Cortex of kidney (tissue), 1 donor: ENCODE measurements at places on chromosomes 5 and 9.

GRCh38 chr5:66142417-66142816 lies 1.7 kb upstream of the SREK1 start:
- no peak for DNase-seq

- DNase-seq, result no peak
Observed at GRCh38 chr5:4941957-4942830, 197.9 kb upstream of the ADAMTS16 start.

GRCh38 chr9:129682381-129682780 lies 16.9 kb downstream of the PRRX2 start:
- no peak for DNase-seq

- DNase-seq, result no peak
Observed at GRCh38 chr5:134097211-134097749, 17.2 kb upstream of the TCF7 start.

DNA sequence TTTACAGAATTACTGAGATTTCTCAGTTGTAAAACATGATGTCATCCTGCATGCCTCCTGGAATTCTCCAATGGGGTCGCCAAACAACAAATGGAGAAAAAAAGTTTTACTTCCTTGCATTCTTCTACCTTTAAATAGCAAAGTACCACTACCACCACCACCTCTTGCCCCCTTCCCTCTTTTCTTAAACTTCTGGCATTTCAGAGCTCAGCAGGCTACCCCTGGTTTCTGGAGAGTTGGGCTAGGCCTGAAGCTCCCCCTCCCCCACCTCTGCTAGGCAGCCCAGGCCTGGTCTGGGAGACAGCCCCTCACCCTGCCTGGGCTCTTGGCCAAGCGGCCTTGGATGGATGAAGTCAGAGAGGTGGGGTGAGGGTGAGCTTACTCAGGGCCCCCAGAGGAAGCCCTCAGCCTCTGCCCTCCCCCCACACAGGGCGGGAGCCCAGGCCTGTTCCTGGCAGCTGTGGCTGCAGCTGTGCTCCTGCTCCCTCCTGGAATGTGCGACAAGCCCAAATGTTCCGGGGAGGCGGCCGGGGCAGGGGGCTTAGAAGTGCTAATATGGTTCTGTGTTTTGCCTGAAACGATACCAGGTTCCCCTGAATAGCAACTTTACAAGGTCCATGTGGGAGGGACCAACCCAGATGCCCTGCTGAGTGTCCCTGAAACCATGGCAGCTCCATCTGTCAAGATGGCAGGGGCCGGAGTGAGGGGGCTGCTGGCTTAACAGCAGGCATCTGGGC lies 6.0 kb upstream of the CCIN start:
- DNase-seq, result no peak

- DNase-seq, result no peak
Observed at GRCh38 chr5:177077335-177077734, 9.4 kb upstream of the FGFR4 start.

DNA sequence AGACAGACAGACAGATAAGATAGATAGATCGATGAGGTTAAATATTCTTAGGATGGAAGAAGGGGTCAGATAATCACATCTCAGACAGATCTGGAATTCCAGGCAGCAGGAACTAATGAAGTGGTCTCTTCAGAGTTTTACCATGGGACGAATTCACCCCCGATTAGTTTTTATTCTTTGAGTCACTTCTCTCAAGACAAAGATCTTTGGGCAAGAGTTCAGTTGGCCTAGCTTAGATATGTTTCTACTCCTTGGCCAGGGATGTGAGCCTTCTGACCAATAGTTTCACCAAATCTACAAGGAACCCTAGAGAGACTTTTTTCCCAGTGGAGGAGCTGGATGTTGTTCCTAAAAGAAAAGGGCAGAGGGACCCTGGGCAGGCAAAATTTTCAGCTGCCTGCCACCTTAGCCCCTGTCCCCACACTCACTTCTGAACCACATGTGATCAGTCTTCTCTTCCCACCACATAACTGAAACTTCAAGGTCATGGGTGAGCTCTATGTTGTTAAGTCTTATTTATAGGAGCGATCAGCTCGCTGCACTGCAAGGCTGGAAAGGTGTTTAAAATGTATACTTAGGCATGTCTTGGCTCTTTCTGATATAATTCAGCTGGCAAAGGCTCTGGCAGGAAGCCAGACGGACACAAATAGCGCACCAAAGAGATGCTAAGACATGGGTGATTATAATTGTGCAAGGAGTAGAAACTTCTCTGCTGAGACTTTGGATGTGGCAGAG lies 132.9 kb downstream of the PALM2AKAP2 start:
- no peak for DNase-seq

DNA sequence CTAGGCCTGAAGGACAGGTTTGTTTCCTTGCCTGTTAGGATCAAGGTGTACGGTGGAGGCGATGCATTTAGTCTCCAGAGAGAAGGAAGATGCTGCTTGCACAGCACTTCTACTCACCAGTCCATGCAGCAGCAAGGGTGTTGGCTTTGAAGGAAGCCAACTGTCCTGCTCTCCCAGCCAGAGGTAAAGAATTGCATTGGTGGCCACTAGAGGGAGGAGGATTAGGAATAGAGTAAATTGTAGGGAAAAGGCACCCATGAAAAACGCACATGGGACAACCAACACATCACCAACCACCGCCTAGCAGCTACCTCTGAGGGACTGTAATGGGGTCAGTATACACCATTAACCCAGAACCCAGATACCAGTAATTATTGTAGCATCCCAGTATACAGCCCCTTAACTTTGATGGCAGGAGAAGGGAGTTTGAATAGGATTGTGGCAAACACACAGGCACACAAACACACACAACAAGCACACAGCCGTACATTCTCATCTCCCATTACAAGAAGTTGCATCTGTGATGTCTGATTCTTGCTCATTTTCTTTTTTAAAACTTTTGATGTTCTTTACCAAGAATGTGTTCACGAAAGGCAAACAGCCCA lies 267.7 kb downstream of the ADAMTS6 start:
- no peak for DNase-seq

DNA sequence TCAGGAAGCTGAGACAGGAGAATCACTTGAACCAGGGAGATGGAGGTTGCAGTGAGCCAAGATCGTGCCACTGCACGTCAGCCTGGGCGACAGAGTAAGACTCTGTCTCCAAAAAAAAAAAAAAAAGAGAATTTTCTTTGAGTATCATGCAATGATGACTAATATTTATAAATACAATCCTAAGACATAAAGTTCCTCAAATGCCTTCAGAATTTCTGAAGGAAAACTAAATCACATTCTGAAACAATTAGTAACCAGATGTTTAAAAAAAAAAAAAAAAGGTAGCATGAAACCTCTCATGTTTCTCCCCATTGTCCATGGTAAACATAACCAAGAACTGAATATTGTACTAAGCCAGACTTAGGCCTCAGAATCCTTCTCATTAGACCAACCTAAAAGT lies 23.1 kb downstream of the MLLT3 start:
- DNase-seq, result no peak

DNA sequence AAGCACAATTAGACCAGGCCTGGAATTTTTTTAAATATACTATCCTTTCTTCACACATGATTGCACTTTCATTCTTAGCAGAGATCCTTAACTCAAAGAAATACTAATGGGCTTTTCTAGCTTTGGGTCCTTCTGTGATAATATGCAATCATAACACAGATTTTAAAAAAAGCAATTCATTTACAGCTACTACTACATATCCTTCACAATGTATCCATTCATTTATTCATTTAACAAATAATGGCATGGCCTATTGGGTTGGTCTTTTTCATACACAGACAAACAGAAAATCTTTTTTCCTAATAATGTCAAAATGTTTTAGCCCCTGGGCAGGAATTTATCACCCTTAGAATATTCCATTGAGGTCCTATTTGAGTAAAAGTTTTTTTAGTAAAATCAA lies 47.0 kb downstream of the SAXO1 start:
- no peak for DNase-seq

DNA sequence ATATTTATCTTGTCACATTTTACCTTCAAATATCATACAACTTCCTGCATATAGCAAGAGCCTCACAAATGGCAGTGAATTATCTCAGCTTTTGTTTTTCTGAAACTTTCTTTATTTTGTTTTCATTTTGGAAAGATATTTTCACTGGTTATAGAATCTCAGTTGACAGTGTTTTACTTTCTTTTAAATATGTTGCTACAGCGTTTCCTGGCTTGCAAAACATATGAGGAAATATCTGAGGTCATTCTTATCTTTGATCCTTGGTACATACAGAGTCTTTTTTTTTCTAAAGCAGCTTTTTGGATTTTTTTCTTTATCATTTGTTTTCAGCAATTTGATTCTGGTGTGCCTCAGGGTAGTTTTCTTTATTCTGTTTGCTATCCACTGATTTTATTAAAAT lies 77.6 kb upstream of the CEP78 start:
- DNase-seq, result no peak

DNA sequence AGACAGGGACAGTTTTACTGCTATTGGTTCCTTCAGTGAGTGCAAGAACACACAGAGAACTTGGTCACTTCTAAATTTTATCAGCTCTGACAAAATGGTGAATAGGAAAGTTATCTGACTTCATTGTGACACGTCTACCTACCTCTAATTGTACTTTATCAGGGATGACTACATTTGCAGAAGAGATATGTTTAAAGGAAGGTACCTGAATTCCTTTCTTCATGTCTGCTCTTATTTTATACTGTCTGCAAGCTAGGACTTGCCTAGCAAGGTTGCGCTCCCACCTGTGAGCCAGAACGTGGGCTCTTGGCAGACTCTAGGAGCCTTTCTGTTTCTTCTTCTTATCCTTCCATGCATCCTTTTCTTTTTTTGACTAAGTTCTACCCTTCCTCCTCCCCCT lies 1.6 kb downstream of the SLC27A6 start:
- DNase-seq, result no peak

- DNase-seq, result no peak
Observed at GRCh38 chr5:96636594-96636993, 25.6 kb upstream of the CAST start.

GRCh38 chr5:157574456-157575380 lies 857 bp downstream of the ADAM19 start:
- no peak for DNase-seq

- no peak for DNase-seq
Observed at GRCh38 chr9:106450549-106450948, 412.4 kb upstream of the ZNF462 start.

DNA sequence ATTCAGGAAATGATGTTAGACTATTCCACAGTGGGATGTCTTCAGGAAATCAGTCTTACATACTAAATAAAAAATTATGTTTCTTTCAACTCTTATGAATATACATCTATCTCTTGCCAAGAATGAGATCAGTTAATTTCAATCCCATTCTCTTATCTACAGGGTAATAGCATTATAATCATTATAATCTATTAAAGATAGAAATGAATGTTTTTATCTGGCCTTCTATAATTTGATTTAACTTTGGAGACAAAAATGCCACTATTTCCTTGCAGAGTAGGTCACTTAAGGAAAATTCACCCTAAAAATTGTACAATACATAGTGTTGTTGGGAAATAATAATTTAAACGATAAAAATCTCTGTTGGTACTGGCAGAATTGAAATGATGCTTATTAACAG lies 96.4 kb downstream of the HOMER1 start:
- DNase-seq, result no peak

DNA sequence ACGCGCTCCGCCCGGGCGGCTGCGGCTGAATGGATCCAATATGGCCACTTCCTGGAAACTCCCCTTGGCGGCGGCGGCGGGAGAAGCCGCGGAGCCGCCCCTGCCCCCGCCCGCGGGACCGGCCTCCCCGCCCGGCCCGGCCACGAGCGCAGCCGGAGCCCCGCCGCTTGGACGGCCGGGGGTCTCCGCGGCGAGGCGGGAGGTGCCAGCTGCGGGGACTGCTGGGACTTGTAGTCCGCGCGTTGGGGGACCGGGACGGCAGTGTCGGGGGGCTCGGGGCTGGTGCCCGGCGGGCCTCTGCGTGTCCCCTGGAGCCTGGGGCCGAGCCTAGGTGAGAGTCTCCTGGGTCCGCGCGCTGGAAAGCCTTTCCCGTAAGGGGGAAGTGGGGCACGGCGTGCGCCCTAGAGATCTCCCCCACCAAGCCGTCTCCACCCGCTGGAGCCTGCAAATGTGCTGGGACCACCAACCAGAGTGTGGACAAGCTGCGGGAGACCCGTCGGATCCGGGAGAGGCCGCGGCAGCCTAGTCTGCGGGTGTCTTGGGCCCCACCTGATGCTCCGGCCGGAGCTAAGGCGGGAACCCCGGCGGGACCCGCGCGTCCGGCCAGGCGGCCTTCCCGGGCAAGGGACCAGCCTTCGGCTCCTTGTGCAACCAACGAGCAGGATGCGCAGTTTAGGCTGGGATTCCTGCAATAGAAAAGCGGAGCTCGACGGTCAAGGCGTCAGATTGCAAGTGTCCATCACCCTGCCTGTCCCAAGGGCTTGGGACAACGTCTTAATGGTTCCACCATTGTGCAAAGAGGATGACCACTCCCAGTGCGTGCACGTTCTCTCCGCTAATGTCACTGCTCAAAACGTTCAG lies at the start of gene SEPTIN8:
Gene SEPTIN8 (minus strand): TSS at position 31 of the 861 bp plus-strand sequence. CDS start 102 bp downstream, outside the sequence.
- no peak for DNase-seq

- no peak for DNase-seq
Observed at GRCh38 chr9:36803961-36804360, 230.1 kb downstream of the PAX5 start.

DNA sequence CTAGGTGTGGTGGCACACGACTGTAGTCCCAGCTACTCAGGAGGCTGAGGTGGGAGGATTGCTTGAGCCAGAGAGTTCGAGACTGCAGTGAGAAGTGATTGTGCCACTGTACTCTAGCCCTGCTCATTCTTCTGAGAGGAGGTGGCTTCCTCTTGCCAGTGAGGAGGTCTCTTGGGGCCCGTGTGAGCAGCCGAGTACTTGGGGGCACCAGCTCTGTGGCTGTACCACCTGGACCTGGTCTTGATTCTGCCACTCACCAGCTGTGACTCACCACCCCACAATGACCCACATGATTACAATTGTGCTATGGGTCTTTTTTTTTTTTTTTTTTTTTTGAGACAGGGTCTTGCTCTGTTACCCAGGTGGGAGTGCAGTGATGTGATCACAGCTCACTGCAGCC lies 18.0 kb upstream of the CRB2 start:
- no peak for DNase-seq

GRCh38 chr5:96124589-96124988 lies 162.9 kb upstream of the ELL2 start:
- no peak for DNase-seq

- no peak for DNase-seq
Observed at GRCh38 chr9:133825555-133826218, 87.5 kb upstream of the SARDH start.

- no peak for DNase-seq
Observed at GRCh38 chr9:7289773-7290172, 509.8 kb downstream of the DMAC1 start.

GRCh38 chr5:99129768-99130501 lies 201.1 kb upstream of the CHD1 start:
- DNase-seq, result no peak

- DNase-seq, result no peak
Observed at GRCh38 chr5:82817897-82818676, 259.1 kb downstream of the TMEM167A start.
